ENCODE measurements at places on chromosomes 7 and 10. TPM values are rescaled to one million over a fixed set of nuclear protein-coding genes. Genes with fewer than 3 reads are reported as not detected.
A peak's percentile ranks its signal among the peaks of the same experiment; 100 is the strongest.

DNA sequence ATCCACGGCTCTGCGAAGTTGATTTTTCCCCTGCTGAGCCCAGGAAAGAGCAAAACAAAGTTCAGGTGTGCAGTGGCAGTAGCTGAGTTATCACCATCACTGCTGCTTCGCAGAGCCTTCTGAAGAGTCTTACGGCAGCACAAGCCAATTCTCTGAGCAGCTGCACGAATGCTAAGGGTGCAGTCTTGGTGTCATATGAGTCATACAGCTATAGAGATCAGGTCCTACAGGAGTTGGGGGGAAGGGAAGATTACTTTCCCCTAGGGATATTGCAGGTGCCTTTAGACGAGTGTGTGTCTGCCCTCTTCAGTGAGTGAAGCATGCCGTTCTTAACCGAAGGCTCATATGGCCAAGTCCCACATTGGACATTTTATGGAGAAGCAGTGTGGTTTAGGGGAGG, 227.8 kb downstream of the CELF2 start:
- H3K27me3 ChIP-seq = no peaks in the 10 kb centered on the region
- no peak overlapping the region for H3K27ac ChIP-seq
- H3K4me3 ChIP-seq = no peak overlapping the region
- H3K36me3 ChIP-seq = no peaks in the 10 kb centered on the region
- no peak for DNase-seq

The LLCFC1 gene
- 0.67 TPM for total RNA-seq

GRCh38 chr10:20809631-20810030, 87.5 kb downstream of the NEBL start:
- no peaks in the 10 kb centered on the region for H3K36me3 ChIP-seq
- H3K27me3 ChIP-seq = no peaks in the 10 kb centered on the region
- H3K4me3 ChIP-seq = no peak overlapping the region
- H3K27ac ChIP-seq = no peak overlapping the region

GRCh38 chr7:24966802-24967201, 13.2 kb downstream of the OSBPL3 start:
- peaks cover 24% of the 10 kb centered on the region for H3K4me1 ChIP-seq
- no peaks in the 10 kb centered on the region for H3K36me3 ChIP-seq
- no peak overlapping the region for H3K4me3 ChIP-seq
- H3K27ac ChIP-seq = peak overlapping the region; percentile 85

The CYP26C1 gene
- total RNA-seq = not detected

- H3K36me3 ChIP-seq = no peaks in the 10 kb centered on the region
- H3K4me1 ChIP-seq = no peaks in the 10 kb centered on the region
- no peaks in the 10 kb centered on the region for H3K27me3 ChIP-seq
- H3K4me3 ChIP-seq = no peak overlapping the region
- no peak for DNase-seq
Observed at GRCh38 chr7:13894954-13895353, 94.5 kb downstream of the ETV1 start.

- H3K27ac ChIP-seq = no peak overlapping the region
- H3K4me3 ChIP-seq = no peak overlapping the region
- H3K36me3 ChIP-seq = no peaks in the 10 kb centered on the region
- no peak for DNase-seq
Observed at GRCh38 chr10:117112220-117112619, 25.9 kb downstream of the VAX1 start.

DNA sequence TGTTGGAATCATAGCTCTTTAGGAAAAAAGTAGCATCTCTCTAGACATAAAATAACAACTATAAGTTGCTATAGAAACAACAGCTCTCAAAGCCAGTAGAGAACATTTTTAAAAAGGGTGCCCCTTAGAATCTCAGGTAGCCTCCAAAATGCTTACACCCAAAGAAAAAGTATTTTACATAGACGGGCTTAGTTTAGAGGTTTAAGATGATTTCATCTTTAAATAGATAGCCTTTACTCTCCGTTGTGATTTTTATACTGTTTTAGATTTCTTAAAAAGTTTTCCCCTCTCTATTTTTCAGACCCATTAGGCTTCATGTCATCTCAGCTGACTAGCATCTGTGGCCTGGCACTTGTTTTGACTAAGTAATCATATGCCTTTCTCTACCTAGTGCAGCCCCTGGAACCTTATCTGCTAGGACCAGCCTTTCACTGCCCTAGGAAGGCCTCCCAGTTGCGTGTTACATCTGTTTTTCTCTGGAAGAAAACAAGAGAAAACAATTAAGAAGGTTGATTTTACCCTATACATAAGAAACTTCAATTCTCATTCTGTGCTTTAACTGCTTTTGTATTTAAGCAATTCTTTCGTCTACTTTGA, 6.9 kb upstream of the BPGM start:
- peaks cover 9% of the 10 kb centered on the region for H3K4me1 ChIP-seq
- no peaks in the 10 kb centered on the region for H3K36me3 ChIP-seq
- H3K27me3 ChIP-seq = no peaks in the 10 kb centered on the region
- no peak overlapping the region for H3K4me3 ChIP-seq

- H3K27ac ChIP-seq = no peak overlapping the region
- H3K27me3 ChIP-seq = no peaks in the 10 kb centered on the region
- no peak overlapping the region for H3K4me3 ChIP-seq
- no peaks in the 10 kb centered on the region for H3K4me1 ChIP-seq
- no peaks in the 10 kb centered on the region for H3K36me3 ChIP-seq
Observed at GRCh38 chr10:18332048-18332447, 191.8 kb downstream of the CACNB2 start.

The RNF133 gene
- 1.0 TPM for total RNA-seq

The CYP2C8 gene
- 1.6 TPM for total RNA-seq

DNA sequence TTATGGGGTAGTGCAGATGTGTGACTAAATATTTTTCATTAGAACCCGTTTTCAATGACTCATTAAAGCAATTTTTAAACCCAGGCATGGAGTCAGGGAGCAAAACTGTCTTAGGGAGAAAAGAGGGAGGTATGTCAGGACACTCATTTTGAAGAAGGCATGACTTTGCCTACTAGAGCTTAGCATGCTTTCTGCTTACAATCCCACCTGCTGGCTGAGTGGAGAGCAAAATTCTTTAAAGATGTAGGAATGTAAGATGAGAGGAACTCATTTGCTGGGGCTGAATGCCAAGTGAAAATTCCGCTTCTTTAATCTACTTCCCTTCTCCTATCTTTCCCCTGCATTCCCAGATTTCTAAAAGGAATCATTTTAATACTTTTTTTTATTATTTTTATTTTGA, 232.6 kb downstream of the GALNT17 start:
- H3K36me3 ChIP-seq = no peaks in the 10 kb centered on the region
- no peak overlapping the region for H3K27ac ChIP-seq
- no peaks in the 10 kb centered on the region for H3K4me1 ChIP-seq
- no peak for DNase-seq
- H3K4me3 ChIP-seq = no peak overlapping the region

DNA sequence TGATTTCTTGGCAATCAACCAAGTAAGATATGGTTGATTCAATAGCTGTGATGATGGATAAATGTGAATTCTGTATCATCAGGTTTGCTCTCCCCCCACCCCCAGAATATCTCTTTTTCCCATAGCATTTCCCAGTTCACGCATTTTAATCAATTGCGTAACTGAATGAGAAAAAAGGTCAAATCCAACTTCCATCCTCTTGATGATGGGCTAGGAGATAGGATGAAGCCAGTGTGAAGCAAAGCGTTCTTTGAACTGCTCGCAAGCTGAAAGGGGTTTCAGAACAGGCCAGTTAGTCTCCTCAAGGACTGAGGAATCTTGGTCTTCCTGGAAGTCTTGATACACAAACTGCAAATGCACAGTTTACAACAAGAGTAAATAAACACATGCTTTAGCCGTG, 94.5 kb upstream of the ARMC3 start:
- no peak for DNase-seq
- no peaks in the 10 kb centered on the region for H3K27me3 ChIP-seq
- H3K36me3 ChIP-seq = no peaks in the 10 kb centered on the region
- H3K4me1 ChIP-seq = no peaks in the 10 kb centered on the region

DNA sequence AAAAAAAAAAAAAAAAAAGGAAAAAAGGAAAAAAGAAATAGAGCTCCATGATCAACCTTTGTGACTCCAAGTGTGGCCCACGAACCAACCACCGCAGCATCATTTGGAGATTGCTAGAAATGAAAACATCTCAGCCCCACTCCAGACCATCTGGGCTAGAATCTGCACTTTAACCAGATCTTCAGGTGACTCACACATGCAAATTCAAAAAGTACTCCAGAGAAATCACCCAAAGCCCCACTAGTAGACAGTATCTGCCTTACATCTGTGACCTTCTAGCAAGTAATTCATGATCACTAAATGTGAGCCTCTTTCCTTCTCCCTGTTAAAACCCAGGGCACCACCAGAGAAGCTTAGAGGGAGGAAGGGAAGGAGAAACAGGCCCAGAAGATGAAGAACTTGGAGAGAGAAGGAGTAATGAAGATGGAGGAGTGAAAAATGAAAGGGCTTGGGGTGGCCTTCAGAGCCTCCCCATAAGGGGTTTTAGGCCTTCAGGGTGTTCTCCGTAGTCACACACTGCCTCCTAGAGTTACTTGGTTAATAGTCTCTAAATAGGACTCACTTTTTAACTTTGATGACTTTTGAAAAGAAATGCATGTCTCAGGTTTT, 94.0 kb downstream of the SLC37A3 start:
- no peaks in the 10 kb centered on the region for H3K36me3 ChIP-seq
- peaks cover 3% of the 10 kb centered on the region for H3K4me1 ChIP-seq
- no peak for DNase-seq

The MEST gene
- 27.3 TPM for total RNA-seq

DNA sequence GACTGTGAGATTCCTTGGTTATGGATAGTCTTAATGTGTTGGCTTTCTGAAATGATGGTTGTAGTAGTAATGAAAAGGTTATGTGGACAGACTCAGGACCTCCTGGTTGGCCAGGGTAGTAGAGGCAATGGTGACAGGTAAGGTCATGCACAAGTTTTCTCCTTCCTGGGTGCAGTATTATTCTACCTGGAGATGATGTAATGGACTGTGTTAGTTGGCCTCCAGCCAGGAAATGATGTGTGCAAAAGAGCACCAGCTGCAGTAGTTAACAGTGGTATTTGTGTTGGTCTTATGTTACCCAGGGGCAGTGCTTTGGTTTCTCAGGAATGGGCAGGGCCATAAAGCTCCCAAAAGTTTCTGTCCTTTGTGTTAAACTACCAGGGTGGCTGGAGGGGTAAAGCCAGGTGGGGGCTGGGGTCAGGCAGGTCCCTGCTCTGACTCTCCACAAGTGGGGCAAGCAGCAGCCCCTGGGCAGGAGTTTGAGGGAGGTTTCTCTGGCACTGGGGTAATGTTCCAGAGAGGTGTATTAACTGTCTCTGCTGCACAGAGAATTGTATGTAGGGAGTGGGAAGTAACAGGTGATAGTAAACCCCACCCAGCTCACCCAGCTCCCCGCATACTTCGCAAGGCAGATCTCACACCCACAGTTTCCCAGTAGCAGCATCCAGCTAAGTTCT, 36.3 kb downstream of the GPR22 start:
- no peaks in the 10 kb centered on the region for H3K4me1 ChIP-seq
- H3K27ac ChIP-seq = no peak overlapping the region
- no peaks in the 10 kb centered on the region for H3K27me3 ChIP-seq
- peak; percentile 28 for DNase-seq
- no peaks in the 10 kb centered on the region for H3K36me3 ChIP-seq

DNA sequence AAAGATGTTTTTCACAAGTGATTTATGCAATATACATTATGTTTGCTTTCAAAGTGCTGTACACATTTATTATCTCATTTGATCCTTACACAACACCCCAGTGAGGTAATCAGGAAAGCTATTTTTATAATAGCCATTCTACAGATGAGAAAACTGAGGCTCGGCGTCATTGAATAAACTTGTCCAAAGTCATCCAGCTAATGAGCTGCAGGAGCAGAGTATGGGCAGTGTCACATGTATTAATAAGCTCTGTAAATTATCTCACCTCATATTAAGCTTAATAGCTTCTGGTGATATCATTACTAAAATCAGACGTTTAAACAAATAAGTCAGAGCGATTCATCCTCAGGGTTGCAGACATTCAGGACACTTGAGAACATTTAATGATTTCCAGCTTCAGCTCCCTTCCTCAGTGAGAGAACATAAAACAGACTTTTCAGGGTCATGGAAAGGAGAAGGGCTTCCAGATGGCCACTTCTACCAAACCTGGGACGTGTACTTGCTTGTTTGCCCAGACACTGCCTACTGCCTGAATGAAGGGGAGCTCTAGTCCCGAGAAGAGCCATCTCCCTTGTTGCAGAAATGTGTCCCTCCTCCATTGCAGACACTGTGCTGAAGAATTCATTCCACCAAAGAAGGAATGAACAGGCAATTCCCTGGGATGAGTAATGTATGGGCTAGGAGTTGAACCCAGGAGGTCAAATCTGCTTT, 20.5 kb upstream of the FZD1 start:
- H3K4me3 ChIP-seq = no peak overlapping the region
- no peak overlapping the region for H3K27ac ChIP-seq
- H3K27me3 ChIP-seq = no peaks in the 10 kb centered on the region
- H3K4me1 ChIP-seq = peaks cover 4% of the 10 kb centered on the region

- no peak overlapping the region for H3K4me3 ChIP-seq
- peak overlapping the region; percentile 53 for H3K27ac ChIP-seq
- no peaks in the 10 kb centered on the region for H3K4me1 ChIP-seq
- H3K36me3 ChIP-seq = no peaks in the 10 kb centered on the region
- no peak for DNase-seq
Observed at GRCh38 chr7:27122077-27122910, 8.3 kb downstream of the HOXA4 start.

The VENTX gene
- total RNA-seq = 0.40 TPM
